ENCODE measurements at places on chromosomes 12 and 14.

DNA sequence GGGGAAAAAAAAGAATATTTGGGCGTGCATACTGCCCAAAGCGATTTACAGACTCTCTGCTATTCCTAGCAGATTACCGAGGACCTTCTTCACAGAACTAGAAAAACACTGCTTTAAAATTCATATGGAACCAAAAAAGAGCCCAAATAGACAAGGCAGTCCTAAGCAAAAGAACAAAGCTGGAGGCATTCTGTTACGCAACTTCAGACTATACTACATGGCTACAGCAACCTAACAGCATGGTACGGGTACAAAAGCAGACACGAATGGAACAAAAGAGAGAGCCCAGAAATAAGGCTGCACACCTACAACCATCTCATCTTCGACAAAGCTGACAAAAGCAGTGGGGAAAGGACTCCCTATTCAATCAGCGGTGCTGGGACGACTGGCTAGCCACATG is 56.7 kb downstream of the TRAF3 start:
- no peak for DNase-seq

GRCh38 chr14:23468704-23469126 is 788 bp upstream of the NGDN start:
- DNase-seq: no peak

- DNase-seq: no peak
Observed at GRCh38 chr14:51825926-51826325, 34.5 kb upstream of the GNG2 start.

- DNase-seq: no peak
Observed at GRCh38 chr14:42149609-42150261, 543.1 kb downstream of the LRFN5 start.

DNA sequence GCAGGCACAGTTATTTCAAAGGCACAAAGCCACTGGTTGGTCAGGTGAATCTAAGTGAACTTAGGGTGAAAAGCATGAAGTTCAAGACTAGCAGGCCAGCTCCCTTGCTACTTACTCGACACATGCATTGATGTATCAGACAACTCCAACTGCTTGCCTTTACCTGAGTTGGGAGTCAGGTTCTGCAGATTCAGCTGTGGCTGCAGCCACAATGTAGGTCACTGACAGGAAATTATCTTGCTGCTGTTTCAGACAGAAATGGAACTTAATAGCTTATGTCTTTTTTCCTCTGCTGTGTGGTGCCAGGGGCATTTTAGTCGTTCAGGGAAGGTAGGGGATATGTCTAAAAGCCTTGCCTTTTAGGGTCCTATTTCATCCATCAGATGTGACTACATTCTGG is 125.6 kb upstream of the RPH3A start:
- DNase-seq: no peak

- no peak for DNase-seq
Observed at GRCh38 chr12:115185506-115185905, 501.5 kb upstream of the TBX3 start.

- peak; percentile 70 for DNase-seq
Observed at GRCh38 chr14:92589213-92589852, 75.8 kb downstream of the RIN3 start.

DNA sequence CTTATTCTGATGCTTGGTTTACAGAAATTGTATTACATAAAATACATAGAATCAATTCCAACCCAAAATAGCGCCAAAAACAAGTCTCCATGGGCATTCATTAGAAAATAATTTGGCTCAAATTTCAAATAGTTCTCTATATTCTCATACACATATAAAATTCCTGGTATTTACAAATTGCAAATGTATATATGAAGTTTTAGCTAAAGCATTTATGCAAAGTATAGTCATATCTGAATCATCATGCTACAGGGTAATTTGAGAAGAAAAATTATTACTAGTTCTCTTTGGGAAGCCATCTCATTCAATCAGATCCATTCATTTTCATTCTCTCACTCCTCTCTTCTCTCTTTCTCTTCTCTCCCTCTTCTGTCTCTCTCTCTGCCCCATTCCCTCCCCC is 257.8 kb downstream of the DPF3 start:
- DNase-seq: no peak

DNA sequence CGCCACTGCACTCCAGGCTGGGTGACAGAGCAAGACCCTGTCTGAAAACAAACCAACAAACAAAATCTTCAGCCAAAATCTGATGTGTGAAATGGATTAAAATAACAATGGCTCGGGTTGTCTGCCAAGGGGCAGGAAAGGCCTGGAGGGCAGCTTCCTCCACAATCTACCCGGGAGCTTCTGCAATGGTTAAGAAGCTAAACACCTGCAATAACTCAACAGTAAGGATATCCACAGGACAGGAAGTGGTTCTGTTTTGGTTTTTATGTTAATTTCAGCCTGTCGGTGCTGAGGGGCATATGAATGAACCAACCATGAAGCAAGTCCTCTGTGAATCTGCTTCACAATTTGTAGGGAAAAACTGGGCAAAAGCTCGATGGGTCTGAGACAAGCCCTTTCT is 34.4 kb downstream of the RAD52 start:
- peak; percentile 52 for DNase-seq

- peak; percentile 92 for DNase-seq
Observed at GRCh38 chr14:20970983-20971704, 15.9 kb downstream of the RNASE2 start.

DNA sequence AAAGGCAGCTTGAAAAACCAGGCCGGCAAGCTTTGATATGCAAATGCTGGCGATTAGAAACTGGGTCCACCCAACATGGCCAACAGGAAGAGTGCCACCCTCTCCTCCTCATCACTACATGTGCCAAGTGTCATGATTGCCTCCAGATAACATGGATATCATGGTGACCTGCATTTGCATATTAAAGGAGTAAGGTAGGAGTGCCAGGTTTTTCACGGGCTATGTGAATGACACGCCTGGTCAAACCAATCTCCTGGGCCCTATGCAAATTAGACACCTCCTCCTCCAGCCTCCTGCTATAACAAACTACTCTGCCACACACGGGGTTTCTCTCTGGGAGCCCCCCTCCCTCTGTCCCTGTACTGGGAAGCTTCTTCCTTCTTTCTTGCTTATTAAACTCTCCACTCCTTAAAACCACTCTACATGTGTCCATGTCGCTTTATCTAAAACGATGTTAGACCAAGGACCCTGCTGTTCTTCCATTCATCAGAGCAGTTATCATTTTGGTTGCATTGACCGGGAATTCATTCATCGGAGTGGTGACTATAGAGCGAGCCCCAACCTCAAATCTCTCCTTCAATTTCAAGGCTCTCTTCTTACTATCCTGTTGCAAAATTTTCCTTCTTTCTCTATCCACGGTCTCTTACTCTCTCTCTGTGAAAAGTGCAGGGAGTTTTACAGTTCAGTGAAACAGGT is 27.5 kb downstream of the APOBEC1 start:
- DNase-seq: peak; percentile 76

GRCh38 chr14:104735830-104736642 is 12.0 kb downstream of the ADSS1 start:
- DNase-seq: no peak

DNA sequence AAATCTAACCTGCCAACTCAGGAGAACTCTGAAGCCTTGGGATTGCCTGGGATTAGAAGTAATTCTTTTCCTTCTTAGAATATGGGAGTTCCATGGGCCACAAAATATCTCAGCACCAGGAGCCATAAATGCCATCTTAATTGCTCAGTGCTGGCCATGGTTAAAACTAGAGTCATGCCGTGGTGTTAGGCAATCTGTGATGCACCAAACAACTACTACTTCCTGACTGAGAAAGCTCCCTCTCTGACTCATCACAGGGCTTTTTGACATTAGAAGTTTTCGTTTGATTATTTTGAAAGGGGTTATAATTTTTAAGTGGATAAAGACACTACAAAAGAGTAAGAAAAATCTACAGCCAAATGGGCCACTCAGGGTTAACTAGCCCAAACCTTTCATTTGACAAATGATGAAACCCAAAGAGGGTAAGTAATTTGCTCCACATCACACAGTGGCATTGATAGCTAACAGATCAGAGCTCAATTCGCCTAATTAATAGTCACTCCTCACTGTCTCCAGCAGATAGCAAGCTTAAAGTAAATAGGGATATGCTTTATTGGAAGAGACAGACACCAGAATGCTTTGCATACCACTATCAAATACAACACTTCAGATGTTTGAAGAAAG is 377.3 kb downstream of the EMP1 start:
- DNase-seq: no peak

- DNase-seq: no peak
Observed at GRCh38 chr14:92397150-92397952, 74.4 kb downstream of the SLC24A4 start.

Data from hematopoietic multipotent progenitor cell treated with erythropoietin and hydrocortisone succinate and interleukin-3 and kit ligand, for 4 days (in vitro differentiated cells).